ENCODE measurements at places on chromosomes 12 and 14.

DNA sequence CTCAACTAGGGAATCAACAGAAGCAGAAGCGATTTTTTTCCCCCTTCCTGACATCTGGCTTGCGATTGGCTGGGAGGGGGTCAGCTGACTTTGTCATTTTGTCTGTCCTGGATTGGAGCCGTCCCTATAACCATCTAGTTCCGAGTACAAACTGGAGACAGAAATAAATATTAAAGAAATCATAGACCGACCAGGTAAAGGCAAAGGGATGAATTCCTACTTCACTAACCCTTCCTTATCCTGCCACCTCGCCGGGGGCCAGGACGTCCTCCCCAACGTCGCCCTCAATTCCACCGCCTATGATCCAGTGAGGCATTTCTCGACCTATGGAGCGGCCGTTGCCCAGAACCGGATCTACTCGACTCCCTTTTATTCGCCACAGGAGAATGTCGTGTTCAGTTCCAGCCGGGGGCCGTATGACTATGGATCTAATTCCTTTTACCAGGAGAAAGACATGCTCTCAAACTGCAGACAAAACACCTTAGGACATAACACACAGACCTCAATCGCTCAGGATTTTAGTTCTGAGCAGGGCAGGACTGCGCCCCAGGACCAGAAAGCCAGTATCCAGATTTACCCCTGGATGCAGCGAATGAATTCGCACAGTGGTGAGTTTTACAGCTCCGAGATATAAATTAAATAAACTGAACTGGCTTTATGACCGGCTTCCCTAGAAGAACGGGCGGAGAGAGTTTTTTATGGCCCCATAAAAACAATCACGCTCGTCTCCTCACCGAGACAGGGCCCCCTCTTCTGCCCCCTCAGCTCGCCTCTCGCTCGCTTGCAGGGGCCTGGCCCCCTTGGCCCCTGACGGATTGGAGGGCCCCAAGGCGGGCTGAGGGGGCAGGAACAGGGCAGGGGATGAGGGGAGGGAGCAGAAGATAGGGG lies at the start of gene HOXC6:
HOXC6 (plus strand) TSS at position 127 of the 888 bp plus-strand sequence; CDS start at position 209, 82 bp downstream.
- no peak for DNase-seq

- DNase-seq: no peak
These were observed 22.0 kb upstream of the ULK1 start for GRCh38 chr12:131872154-131873051.

DNA sequence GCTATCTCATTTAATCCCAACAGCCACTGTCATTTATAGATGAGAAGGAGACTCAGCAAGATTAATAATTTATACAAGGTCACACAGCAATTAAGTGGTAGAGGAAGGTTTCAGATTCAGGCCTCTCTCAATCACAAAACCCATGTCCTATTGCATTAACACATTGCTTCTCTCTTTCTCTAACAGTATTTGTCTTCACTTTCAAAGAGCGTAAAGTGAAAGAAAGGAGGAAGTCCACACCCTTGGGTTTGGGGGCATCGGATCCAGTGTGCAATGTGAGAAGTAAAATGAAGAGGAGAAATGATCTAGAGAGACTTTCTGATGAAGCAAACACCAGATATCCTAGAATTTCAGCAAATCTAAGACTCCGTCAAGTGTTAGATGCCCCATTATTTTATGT lies 7.0 kb upstream of the VRK1 start:
- DNase-seq: no peak

GRCh38 chr12:1533205-1533601 lies 61.2 kb downstream of the FBXL14 start:
- no peak for DNase-seq

DNA sequence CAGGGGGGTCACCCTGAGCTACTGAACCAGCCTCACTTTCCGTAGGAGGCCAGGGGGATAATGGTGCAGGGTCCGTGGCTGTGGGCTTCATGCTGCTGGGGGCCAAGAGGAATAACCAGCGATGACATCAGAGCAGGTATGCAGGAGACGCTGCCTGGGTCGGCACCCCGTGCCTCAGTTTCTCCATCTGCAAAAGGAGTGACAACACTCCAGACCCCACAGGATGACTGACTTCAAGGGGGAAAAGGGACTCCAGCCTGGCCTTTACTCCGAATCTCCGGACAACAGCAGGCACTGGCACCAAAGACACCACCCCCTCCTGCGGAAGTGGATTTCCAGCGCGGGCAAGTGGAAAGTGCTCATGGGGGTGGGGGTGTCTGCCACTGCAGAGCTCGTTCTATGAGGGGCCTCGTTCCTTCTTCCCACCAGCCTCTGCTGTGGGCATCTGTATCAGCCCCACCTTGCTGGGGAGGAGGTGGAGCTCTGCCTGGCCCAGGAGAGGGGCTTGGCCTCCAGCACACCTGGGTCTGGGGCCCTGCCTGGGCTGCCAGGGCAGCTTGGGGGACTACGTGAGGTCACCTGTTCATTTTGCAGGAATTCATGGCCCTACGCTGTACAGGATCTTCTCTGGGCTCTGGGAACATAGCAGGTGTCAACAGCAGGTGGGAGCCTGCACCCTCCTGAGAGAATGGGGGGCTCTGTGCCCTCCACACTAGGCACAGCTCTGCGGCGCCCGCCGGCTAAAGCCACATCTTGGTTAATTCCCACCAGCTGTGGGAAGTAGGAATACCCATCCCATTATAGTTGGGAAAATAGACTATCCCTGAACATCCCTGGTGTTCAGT lies 216.6 kb upstream of the C14orf180 start:
- no peak for DNase-seq

GRCh38 chr14:53519137-53519536 lies 366.0 kb upstream of the DDHD1 start:
- no peak for DNase-seq

DNA sequence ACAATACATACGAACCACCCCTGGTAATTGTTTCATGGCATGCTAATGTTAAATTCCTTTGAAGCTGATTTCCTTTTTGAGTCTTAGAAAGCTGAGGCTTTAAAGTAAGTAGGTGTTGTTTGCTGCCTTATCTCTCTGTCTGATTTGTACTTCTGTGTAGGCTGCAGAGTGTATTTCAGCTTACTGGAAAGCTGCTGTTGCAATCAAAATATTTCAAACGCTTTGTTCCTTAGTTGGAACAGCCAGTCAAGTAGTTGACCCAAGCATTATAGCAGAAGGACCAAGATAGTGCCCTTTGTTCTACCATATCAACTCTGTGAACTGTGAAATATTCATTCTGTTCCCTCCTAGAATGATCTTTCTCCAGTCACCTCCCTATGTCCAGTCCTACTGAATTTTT lies 3.1 kb downstream of the PKP2 start:
- no peak for DNase-seq

- DNase-seq: no peak
These were observed 52.8 kb upstream of the CNOT2 start for GRCh38 chr12:70190262-70191010.

- DNase-seq: no peak
These were observed 23.5 kb downstream of the CCDC92 start for GRCh38 chr12:123948796-123949769.

DNA sequence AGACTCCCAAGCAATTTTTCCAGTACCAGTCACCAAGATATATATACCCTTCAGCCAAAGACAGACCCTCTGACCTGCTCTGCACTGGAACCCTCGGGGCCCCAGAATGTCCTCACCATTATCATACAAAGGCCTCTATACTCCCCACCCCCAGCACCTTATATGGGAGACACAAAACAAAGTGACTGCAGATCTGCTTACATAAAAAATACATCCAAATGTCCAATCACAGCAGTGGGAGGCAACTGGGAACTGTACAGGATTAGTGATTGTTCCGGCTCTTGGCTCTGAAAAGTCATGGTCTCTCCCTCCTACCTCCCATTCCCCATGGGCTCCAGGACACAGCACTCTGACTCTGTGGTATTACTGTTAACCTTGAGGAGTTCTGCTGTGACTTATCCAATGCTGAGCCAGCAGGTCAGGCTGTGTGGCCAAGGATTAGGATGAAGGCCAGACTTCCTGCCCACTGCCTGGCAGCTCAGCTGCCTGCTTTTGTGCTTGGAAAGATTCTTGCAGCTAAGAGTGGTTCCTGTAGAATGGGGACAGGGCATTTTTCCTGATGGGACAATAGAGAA lies 13.7 kb downstream of the OXA1L start:
- DNase-seq: no peak

DNA sequence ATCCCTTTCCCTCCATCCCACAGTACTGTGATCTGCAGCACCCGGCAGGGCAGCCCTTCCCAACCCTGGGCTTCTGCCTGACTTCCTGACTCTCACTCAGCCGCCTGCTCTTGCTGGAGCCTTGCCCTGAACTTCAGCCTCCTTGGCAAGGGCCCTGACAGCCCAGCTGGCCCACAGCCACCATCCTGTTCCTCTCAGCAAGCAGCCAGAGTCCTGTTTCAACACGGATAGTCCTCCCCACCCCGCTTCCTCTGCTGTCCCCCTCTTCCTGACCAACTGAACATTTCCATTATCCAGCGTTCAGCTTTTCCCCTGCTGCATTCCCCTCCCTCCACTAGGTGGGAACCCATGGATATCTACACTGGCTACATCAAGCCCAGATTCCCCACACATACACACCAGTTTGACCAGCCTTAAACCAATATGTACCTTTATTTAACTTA lies 74.0 kb upstream of the MDM1 start:
- no peak for DNase-seq

- no peak for DNase-seq
These were observed 192.4 kb upstream of the SLC16A7 start for GRCh38 chr12:59403259-59403932.

DNA sequence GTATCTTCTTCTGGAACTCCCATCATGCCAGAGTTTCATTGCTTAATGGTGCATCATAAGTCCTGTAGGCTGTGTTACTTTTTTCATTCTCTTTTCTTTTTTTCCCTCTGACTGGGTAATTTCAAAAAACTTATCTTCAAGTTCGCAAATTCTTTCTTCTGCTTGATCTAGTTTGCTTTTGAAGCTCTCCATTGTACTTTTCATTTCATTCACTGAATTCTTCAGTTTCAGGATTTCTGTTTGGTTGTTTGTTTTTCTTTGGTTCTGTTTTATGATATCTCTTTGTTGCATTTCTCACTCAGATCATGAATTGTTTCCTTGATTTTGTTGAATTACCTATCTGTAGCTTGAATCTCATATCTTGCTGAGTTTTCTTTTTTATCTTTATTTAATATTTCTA lies 83.3 kb upstream of the PRMT8 start:
- DNase-seq: no peak

DNA sequence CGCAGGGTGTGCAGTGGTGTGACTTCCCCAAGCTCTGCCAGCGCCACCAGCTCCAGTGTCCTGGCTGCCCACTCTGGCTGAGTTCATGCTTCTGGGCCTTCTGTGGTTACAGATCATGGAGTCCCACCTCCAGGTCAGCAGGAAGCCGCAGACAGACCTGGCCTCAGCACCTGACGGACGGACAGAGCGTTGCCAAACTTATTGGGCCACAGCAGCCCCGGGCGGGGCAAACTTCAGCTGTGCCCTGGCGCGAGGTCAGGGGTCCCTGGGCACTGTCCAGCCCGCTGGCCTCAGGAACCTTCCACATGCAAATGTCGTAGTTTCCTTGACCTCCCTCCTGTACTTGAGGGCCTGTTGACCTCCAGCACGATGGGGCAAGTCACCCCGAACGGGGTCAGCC lies 11.2 kb downstream of the GPR132 start:
- no peak for DNase-seq

DNA sequence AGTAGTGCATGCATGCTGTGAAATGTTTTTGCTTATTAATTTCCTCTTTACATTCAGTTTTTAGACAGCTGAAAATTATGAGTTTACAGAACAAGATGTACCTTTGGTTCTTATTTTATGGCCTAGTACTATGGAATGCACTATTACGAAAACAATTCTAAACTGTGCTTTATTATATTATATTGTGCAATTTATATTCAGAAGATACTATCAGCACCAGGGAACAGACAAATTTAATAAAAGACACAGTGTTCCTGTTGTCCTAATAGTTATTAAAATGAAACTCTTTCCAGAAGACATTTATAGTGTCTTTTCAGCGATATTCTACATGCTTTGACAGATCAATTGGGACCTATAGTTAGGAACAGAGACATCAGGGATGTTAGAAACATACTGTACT lies 427.3 kb downstream of the BTG1 start:
- no peak for DNase-seq

DNA sequence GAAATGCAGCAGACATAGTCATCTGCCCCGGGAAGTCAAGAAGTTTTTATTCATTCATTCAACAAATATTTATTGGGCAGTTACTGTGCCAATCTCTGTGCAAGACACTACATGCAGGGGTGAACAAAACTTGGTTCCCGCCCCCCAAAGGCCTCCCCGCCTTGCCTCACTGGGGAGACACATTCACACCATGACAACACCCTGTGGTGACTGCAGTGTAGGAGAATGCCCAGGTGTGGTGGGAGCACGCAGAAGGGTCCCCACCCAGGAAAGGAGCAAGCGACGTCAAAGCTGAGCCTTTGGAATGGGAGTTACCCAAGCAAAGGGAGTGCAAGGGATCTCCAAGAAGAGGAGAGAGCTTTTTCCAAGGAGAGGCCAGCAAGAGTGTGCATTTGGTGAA lies 1.6 kb upstream of the AQP6 start:
- DNase-seq: no peak

DNA sequence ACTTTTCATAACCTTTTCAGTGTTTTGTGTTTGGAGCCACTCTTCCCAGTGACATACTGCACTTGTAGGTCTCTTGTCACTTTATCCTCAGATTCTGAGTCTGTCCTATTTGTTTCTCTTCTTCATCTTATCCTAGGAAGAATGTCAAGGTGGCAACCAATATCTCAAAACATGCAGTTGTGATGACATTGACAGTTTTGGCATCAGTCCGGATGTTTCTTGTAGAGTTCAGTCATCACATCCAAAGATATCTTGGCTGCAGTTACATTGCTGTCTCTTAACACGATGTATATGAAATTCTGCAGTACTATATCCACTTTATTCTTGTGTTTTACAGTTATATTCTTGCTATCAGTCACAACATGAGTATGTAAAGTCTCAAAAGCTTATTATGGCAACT lies 6.4 kb downstream of the ADIPOR2 start:
- DNase-seq: no peak

- DNase-seq: no peak
These were observed 2.0 kb upstream of the PPP1CC start for GRCh38 chr12:110744601-110745264.

- DNase-seq: no peak
These were observed 753 bp downstream of the ACRBP start for GRCh38 chr12:6646276-6647082.
